ENCODE measurements at places on chromosomes 2 and 18. TPM values are rescaled to one million over a fixed set of nuclear protein-coding genes. Genes with fewer than 3 reads are reported as not detected.

XIRP2 gene
- under 0.01 TPM for total RNA-seq

IL1R2 gene
- not detected for total RNA-seq

GALNT5 gene
- total RNA-seq, result 71.3 TPM

ECEL1 gene
- total RNA-seq, result not detected

CROCC2 gene
- not detected for total RNA-seq

PSMA8 gene
- not detected for total RNA-seq

SLC14A1 gene
- 135 TPM for total RNA-seq

DCDC2C gene
- total RNA-seq, result not detected

CAMKMT gene
- total RNA-seq, result 8.6 TPM

CD8A gene
- not detected for total RNA-seq

C2orf81 gene
- total RNA-seq, result 0.30 TPM

KLHL30 gene
- total RNA-seq, result under 0.01 TPM

RASGRP3 gene
- 0.69 TPM for total RNA-seq

ONECUT2 gene
- 0.05 TPM for total RNA-seq

MDH1 gene
- 198 TPM for total RNA-seq

PRKCE gene
- total RNA-seq, result 20.4 TPM

DSG4 gene
- total RNA-seq, result not detected

FOXI3 gene
- not detected for total RNA-seq

HMSD gene
- 0.30 TPM for total RNA-seq

ATP9B gene
- 21.9 TPM for total RNA-seq

GREB1 gene
- total RNA-seq, result 0.83 TPM

MAP2 gene
- 0.59 TPM for total RNA-seq

CHRND gene
- not detected for total RNA-seq

TMEM169 gene
- under 0.01 TPM for total RNA-seq

CDH19 gene
- not detected for total RNA-seq

PSTPIP2 gene
- 16.7 TPM for total RNA-seq

IL1A gene
- 86.3 TPM for total RNA-seq

VIL1 gene
- total RNA-seq, result not detected

AKAIN1 gene
- total RNA-seq, result not detected

MAPRE2 gene
- 15.4 TPM for total RNA-seq

SMCHD1 gene
- 82.2 TPM for total RNA-seq

SLC5A7 gene
- not detected for total RNA-seq

CLIP4 gene
- 47.8 TPM for total RNA-seq

LYPD6B gene
- 2.1 TPM for total RNA-seq

CEBPZ gene
- 55.8 TPM for total RNA-seq

VPS4B gene
- 51.4 TPM for total RNA-seq

NAT8 gene
- total RNA-seq, result not detected

UCN gene
- total RNA-seq, result 0.30 TPM

RNF152 gene
- total RNA-seq, result 11.9 TPM

UGT1A10 gene
- total RNA-seq, result not detected

MAP3K19 gene
- total RNA-seq, result not detected

RALB gene
- total RNA-seq, result 58.5 TPM

ASTL gene
- 0.23 TPM for total RNA-seq

RAB31 gene
- total RNA-seq, result 64.1 TPM

Measured in smooth muscle cell of the umbilical artery (primary cell).